ENCODE measurements at places on chromosomes 7 and 10.

GRCh38 chr10:89632824-89633223, 12.2 kb downstream of the PANK1 start:
- DNase-seq, result no peak

GRCh38 chr7:11341285-11341944, 367.7 kb downstream of the PHF14 start:
- DNase-seq, result no peak

DNA sequence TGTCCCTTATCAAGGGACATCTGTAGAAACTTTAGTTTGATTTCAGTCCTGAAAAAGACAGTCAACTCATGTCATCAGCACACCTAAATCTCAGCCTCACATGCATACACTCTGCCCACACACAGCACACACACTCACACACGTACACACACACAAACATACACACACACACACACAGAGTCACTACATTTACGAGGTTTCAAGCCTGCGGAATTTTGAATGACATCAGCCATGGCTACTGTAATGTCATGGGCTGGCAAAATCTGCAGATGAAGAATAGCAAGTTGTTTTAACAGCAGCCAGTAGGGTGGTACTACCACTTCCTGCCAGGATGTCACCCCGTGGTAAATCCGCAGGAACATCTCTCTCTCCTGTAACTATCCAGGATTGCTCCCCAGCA, 37.1 kb upstream of the EZH2 start:
- no peak for DNase-seq

GRCh38 chr7:2139004-2139699, 93.6 kb downstream of the MAD1L1 start:
- DNase-seq, result no peak

GRCh38 chr10:34374356-34375045, 440.6 kb downstream of the PARD3 start:
- no peak for DNase-seq

GRCh38 chr10:70546584-70546983, 56.0 kb downstream of the PRF1 start:
- DNase-seq, result no peak

- DNase-seq, result no peak
Observed at GRCh38 chr7:17444151-17444550, 145.7 kb downstream of the AHR start.

DNA sequence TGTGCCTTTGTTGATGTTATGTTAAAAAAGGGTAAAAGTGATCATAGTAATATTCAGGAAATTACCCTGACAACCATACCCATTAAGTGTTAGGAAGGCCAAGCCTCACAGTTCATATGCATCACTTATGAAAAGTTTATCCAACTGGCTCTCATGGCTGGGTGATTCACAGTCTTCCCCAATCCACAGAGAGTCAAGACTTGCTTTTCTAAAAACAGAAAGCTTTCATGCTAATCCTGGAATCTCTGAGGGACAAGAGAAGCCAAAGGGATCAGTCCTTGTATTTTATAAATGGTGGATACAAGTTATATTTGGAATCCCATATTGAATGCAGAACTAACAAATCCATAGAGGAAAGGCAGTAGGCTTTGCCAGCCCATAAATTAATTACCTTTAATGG, 218.3 kb downstream of the JAZF1 start:
- DNase-seq, result no peak

- no peak for DNase-seq
Observed at GRCh38 chr7:126658684-126659083, 594.1 kb downstream of the GRM8 start.

DNA sequence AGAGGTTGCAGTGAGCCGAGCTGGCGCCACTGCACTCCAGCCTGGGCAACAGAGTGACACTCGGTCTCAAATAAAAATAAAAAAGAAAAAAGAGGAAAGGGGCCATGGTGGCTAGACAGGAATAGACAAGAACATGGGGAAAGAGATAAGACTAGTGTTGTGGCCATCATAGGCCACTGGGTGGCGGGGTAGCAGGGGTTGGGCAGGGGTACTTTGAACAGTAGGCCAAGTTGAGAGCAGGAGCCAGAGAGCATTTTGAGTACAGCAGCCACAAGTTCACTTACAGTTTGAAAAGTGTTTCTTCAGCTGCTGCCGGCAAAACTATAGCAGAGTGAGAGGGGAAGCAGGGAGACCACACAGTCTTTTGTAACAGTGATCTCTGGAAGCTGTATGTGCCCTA, 656.0 kb downstream of the CNTNAP2 start:
- DNase-seq, result no peak

DNA sequence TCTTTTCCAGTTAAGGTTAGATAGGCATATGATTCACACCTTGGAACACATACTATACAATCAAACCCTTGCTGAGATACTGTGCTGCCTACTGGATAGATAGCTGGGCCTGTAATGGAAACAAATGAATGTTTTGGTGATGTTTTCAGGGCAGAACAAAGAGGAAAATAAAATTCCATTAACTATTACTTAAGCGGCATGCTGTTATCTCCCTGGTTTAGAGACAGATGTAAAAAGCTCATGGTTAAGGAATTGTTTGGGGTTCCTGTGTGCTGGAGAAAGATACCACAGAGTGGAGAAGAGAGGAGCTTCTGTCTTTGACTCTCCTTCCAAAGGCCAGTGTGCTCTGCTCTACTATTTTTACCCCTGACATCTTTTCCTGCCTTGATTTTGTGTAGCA, 341.1 kb downstream of the PLXDC2 start:
- no peak for DNase-seq

DNA sequence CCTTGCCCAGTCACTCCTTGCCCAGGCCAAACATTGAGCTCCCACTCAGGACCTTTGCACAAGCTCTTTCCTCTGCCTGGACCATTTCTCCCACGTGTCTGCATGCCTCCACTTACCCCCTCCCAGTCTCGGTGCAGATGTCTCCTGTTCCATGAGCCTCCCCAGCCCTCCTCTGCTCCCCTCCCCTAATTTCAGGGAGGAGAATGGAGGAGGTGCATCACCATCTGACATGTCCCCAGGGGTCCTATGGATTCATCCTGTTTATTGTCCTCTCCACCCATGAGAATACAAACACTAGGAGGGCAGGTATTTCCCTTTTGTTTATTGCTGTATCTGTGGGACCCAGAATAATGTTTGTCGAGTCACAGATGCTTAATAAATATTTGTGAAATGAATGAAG, 8.6 kb upstream of the GRID2IP start:
- no peak for DNase-seq

DNA sequence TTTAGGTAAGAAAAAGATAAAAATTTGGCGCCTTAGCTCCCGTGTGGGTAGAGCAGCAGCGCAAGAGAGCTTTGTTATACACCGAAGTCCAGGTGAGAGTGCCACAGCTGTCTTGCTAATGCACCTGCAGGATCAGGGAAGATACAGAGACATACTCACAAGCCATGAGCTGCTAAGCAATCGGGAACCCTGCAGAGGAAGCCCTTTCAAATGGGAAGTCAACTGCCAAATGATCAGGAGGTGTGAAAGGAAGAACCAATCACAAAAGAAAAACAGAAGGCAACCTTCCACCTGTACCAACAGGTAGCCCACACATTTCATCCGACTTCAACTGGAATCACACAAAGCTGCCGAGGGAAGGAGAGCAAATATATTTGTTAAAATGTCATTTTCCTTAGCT, 610.5 kb upstream of the PFKP start:
- DNase-seq, result no peak

GRCh38 chr7:144489504-144489903, 86.0 kb upstream of the NOBOX start:
- no peak for DNase-seq

GRCh38 chr7:96354881-96355280, 33.0 kb upstream of the SLC25A13 start:
- no peak for DNase-seq

DNA sequence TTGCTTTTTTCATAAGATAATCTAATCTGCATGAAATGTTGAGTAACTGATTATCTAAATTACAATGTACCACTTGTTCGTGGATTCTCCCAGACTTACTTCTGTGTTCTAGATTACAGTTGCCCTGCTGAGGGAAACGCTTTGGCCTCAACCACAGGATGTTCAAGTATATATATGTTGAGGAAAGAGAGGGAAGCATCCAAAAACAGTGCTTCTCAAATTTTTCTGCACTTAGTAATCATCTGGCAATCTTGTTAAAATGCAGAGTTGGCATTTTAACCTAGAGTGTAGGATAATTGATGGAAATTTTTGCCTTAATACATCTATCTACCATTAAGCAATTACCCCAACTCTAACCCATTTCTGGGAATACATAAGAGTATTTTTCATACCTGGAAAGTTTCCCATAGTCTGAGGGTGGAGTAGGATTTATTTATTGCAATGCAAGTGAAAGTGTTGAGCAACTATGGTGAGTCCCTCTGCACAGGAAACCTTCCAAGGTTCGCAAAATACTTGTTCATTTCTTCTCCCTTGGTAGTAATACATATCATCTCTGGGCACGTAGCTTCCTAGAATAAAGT, 59.6 kb upstream of the C1GALT1 start:
- no peak for DNase-seq

DNA sequence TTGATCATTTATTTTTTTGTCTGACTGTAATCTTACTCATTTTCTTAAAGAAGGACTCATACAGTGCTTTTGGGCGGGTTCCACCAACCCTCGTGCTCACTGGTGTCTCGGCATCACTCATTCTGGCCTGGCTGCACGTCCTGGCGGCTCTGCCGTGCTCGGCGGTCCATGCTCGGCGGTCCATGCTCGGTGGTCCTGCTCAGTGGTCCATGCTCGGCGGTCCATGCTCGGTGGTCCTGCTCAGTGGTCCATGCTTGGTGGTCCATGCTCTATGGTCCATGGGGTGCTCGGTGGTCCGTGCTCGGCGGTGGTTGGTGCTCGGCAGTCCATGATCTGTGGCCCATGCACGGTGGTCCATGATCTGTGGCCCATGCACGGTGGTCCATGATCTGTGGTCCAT, 72.5 kb downstream of the WDR37 start:
- no peak for DNase-seq

DNA sequence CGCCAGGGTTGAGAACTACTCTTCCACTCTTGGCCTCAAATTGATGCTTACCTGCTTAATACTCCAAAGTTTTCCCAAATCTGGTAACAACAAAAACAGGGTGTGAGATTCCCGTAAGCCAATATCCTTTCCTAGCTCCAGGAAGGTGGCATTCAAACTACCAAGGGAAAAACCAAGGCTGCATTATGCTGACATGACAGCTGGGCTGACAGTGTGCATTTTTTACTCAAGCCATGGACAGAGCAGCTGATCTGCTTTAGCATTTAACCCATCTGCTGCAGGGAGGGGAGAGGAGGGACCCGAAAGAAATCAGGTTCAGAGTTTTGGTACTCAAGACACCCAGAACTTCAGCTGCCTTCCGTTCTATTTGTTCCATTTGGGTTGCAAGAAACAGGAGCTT, 49.8 kb upstream of the RAPGEF5 start:
- DNase-seq, result no peak

DNA sequence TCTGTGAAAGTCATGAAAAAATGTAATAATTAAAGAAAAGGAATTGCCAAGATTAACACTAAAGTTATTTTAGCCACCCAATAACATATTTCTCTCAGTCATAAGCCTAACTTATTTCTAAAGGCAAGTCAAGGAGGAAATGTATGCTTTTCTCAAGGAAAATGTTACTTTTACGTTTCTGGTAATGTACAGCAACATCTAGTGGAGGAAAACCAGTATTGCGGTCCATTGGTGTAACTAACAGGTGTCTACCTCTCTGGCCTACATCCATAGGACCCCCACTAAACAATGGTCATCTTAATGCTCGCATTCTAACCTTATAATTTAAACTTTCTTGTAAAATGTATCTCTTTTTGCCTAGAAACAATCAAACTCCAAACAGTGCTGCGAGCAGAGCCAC, 437.5 kb downstream of the KIF20B start:
- DNase-seq, result no peak

DNA sequence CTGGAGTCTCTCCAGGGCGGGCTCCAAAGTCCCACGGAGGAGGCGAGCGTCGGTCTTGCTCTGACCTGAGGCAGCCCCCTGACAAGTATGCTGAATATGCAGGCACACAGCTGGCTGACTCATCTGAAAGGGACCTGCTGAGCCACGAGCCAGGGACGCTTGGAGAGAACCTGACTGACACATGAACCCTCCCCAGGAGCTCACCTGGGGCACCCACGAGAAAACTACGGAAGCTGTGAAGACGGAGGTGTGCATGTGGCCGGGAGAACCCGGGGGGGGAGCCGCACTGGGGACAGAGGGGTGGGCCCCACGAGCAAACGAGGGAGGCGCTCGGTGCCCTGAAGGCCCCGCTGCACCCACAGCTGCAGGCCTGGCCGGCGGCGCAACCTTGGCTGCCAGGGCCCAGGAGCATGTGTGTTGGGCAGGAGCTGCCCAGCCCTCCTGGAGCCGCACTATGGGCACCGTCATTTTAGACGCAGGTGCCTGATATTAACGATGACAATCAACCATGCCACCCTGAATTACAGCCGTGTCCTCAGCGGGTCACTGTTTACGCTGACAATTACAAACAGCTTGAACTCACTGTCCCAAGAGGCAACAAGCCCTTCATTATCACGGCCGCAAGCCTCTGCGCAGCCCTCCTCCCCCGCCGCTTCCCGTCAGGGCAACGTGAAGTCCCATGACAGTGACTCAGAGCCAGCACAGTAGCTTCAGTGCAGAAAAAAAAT, 64.7 kb downstream of the DIP2C start:
- DNase-seq, result no peak

DNA sequence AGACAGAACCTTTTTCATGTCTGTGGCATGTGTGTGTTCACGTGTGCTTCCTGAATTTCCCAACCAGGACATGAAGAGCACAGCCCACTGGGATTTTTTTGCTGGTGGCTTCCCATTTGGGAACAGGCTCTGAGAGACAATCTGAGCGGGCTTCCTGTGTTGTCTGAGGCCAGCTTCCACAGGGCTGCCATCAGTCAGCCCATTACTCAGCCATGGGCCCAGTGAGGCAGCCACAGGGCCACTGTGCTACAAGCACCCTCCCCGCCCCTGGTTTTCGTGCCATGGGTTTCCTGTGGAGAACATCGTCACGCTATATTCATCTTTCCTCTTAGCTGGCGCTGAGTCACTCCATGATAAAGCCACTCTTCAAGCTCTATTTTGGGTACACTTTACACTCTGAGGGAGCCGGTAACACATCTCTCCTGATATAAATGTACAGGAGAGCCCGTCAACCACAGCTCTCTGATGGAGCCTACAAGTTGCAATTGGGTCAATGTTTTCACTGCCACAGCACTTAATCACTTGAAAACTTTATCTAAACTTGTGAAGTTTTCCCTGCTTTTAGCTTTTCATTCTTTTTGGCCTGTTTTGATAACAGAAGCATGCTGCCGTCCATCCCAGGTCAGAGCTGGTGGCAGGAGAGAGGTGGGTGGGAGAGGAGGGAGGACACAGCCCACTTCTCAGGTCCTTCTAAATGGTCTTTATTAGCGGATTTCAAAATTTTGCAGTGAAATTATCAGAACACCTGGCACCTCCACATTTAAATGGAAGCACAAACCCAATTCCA, 96.9 kb downstream of the HIPK2 start:
- no peak for DNase-seq

DNA sequence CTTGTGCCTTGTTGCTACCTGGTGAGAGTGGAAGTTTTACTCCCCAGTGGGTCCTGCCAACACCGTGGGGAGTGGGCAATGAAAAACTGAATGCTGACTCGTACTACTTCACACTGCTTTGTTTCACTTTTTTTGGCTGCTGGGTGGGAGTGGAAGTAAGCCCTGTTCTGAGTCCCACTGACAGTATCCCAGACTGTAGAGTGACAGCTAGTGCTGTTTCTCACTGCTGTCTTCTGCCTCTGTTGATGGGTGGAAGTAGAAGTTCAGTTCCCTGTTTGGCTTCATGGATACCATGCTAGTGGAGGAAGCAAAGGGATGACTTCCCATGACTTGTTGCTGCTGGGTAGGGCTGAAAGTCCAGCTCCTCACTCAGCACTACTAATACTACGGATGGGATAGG, 98.4 kb downstream of the STK31 start:
- no peak for DNase-seq
